ENCODE measurements at places on chromosomes 4 and X.
A peak's percentile ranks its signal among the peaks of the same experiment; 100 is the strongest.

- DNase-seq: no peak
- no peak overlapping the region for H3K4me3 ChIP-seq
- no peak overlapping the region for H3K27ac ChIP-seq
- no peaks in the 10 kb centered on the region for H3K36me3 ChIP-seq
- no peaks in the 10 kb centered on the region for H3K4me1 ChIP-seq
- no peaks in the 10 kb centered on the region for H3K27me3 ChIP-seq
These were observed 291.0 kb upstream of the CPEB2 start for GRCh38 chr4:14711259-14711658.

GRCh38 chr4:113760795-113761619 lies 531 bp downstream of the CAMK2D start:
- H3K4me1 ChIP-seq: no peaks in the 10 kb centered on the region
- peak; percentile 91 for DNase-seq
- peak overlapping the region; percentile 69 for H3K4me3 ChIP-seq
- H3K36me3 ChIP-seq: no peaks in the 10 kb centered on the region
- no peaks in the 10 kb centered on the region for H3K27me3 ChIP-seq

DNA sequence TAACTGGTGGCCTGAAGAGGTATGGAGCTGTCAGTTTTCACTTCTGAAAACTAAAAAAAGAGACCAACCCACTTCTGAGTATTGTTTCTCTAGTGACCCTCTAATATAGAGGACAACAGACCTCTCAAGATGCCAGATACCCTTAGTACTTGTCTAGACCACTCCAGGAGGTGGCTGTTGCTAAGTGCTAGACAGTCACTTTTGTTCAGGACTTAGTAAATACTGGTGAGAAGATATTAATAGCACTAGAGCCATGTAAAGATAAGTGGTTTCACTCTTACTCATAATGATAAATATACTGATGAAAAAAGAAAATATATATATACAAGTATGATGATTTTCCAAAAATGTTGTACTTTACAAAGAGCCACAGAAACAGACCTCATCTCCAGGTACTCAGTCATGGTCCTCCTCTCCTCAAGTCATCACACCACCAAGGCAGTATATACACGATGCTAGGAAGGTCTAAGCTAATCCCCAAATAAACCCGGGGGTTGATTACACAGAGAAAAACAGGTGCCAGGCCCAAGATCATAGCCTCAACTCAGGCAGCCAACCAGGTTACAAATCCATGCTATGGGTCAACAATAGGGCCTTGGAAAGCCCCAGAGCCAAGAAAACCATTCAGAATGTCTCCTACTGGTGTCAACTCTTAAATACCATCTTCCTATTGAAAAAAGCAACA lies 66.9 kb downstream of the ARHGEF9 start:
- no peak for DNase-seq
- no peak overlapping the region for H3K27ac ChIP-seq
- H3K36me3 ChIP-seq: peaks cover 15% of the 10 kb centered on the region
- no peaks in the 10 kb centered on the region for H3K4me1 ChIP-seq
- H3K27me3 ChIP-seq: no peaks in the 10 kb centered on the region

- no peak for DNase-seq
- peak overlapping the region; percentile 78 for H3K27ac ChIP-seq
- no peaks in the 10 kb centered on the region for H3K27me3 ChIP-seq
- H3K4me3 ChIP-seq: no peak overlapping the region
- no peaks in the 10 kb centered on the region for H3K36me3 ChIP-seq
These were observed 1.9 kb upstream of the TADA2B start for GRCh38 chr4:7041246-7041645.

DNA sequence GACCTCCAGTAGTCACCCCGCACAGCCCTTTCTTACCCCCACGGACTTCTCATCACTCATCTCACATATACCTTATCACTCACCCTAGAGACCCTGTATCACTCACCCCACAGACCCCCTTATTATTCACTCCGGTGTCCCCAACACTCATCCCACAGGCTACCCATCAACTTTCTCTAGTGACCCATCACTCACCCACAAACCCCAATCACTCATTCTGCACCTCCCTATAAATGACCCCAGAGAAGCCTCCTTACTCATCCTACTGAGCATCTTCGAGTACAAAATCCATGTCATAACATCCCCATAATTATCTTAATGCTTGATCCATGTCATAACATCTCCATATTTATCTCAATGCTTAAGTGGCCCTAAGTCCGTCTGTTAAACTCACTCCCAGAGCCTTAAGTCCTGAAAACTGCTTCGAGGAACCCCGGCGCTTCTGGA lies 934 bp downstream of the ZNF41 start:
- H3K4me3 ChIP-seq: peak overlapping the region; percentile 75
- DNase-seq: no peak
- no peaks in the 10 kb centered on the region for H3K27me3 ChIP-seq
- H3K36me3 ChIP-seq: no peaks in the 10 kb centered on the region

DNA sequence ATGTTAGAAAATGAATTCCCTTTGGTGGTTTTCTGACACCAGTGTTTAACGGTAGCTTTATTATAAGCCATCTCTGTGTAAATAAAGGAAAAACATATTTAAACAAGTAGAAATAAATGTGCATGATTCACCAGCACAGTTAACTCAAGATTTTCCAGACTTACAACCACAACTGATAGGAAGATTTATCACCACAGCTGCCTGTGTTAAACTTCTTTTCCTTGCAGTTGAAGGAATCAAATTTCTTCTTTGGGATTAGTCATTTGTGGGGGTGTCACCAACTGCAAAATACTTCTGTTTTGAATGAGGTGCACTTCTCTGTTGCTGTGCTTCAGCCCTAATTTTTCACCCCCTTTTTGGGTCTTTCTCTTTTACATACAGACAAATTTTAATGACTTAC lies 128.1 kb upstream of the STK26 start:
- H3K36me3 ChIP-seq: no peaks in the 10 kb centered on the region
- H3K4me1 ChIP-seq: no peaks in the 10 kb centered on the region
- no peak for DNase-seq
- H3K27me3 ChIP-seq: no peaks in the 10 kb centered on the region
- H3K27ac ChIP-seq: no peak overlapping the region

- no peak overlapping the region for H3K4me3 ChIP-seq
- no peak for DNase-seq
- no peaks in the 10 kb centered on the region for H3K4me1 ChIP-seq
- no peak overlapping the region for H3K27ac ChIP-seq
These were observed 62.9 kb upstream of the HOPX start for GRCh38 chr4:56744030-56744429.

DNA sequence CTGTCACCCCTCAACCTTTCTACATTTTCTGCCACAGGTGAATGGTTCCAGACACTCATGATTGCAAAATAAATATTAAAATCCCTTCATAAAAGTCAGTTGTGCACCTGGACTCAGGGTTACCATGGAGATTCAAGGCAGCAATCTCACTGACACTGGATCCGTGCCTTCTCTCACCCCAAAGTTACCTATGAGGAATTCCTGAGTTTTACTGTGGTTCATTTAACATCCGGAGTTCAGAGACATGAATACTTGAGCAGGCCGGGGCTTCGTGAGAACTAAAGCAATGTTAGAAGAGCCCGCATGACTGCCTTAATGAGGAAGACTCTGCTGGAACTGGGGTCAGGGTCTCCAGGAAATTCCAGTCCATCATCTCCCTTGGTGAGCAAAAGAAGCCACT lies 12.5 kb upstream of the CLNK start:
- no peaks in the 10 kb centered on the region for H3K36me3 ChIP-seq
- DNase-seq: no peak
- peaks cover 2% of the 10 kb centered on the region for H3K4me1 ChIP-seq
- H3K4me3 ChIP-seq: no peak overlapping the region

DNA sequence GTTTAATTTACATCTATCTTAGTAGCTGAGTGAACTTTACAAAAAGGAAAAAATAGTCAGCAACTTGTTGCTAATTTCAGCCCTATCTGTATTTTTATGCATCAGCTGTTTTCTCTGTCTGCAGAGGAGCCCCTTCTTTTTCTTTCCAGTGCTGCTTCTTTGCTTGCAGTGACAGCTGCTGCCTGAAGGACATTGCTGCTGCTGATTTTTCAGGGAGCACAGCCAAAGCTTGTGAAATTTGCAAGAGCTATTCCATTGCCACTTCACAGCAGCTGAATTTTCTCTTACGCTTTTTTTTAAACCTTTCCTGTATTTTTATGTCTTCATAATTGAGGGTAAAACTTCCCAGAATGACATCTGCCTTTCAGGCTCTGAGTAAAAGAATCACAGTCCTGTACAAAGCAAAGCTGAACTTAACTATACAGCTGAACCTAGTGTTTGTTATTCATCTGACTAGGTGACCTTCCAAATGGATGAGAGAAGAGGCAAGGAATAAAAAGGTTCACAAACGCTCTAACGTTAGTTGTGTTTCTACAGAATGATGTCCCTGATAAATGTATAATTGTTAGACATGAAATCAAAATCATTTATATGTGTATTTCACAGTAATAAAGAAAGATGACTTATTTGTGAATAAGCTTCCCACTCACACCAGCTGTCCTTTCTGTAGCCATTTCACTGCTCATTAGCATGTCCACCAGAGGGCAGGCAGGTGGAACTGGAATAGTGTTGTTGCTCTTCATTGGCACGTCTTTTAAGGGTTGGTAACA lies 541.4 kb downstream of the ADGRL3 start:
- H3K4me3 ChIP-seq: no peak overlapping the region
- no peak for DNase-seq
- no peaks in the 10 kb centered on the region for H3K4me1 ChIP-seq
- no peaks in the 10 kb centered on the region for H3K36me3 ChIP-seq
- no peak overlapping the region for H3K27ac ChIP-seq
- no peaks in the 10 kb centered on the region for H3K27me3 ChIP-seq

GRCh38 chrX:55007656-55008055 lies 7.5 kb downstream of the APEX2 start:
- H3K27me3 ChIP-seq: no peaks in the 10 kb centered on the region
- no peaks in the 10 kb centered on the region for H3K4me1 ChIP-seq
- no peak for DNase-seq

DNA sequence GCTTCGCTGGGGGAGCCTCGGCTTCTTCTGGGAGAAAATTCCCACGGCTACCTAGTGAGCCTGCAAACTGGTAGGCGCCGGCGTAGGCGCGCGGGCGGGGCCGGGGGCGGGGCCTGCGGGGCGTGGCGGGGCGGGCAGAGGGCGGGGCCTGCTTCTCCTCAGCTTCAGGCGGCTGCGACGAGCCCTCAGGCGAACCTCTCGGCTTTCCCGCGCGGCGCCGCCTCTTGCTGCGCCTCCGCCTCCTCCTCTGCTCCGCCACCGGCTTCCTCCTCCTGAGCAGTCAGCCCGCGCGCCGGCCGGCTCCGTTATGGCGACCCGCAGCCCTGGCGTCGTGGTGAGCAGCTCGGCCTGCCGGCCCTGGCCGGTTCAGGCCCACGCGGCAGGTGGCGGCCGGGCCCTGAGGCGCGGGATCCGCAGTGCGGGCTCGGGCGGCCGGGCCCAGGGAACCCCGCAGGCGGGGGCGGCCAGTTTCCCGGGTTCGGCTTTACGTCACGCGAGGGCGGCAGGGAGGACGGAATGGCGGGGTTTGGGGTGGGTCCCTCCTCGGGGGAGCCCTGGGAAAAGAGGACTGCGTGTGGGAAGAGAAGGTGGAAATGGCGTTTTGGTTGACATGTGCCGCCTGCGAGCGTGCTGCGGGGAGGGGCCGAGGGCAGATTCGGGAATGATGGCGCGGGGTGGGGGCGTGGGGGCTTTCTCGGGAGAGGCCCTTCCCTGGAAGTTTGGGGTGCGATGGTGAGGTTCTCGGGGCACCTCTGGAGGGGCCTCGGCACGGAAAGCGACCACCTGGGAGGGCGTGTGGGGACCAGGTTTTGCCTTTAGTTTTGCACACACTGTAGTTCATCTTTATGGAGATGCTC lies at the start of gene HPRT1:
Gene HPRT1 (plus strand): TSS at position 161 of the 857 bp plus-strand sequence. CDS start 147 bp downstream, at position 308.
- DNase-seq: peak; percentile 89
- H3K4me1 ChIP-seq: peaks cover 6% of the 10 kb centered on the region
- H3K4me3 ChIP-seq: peak within 1 kb of the TSS; percentile 82
- peak within 1 kb of the TSS; percentile 81 for H3K27ac ChIP-seq
- no peaks in the 10 kb centered on the region for H3K27me3 ChIP-seq

DNA sequence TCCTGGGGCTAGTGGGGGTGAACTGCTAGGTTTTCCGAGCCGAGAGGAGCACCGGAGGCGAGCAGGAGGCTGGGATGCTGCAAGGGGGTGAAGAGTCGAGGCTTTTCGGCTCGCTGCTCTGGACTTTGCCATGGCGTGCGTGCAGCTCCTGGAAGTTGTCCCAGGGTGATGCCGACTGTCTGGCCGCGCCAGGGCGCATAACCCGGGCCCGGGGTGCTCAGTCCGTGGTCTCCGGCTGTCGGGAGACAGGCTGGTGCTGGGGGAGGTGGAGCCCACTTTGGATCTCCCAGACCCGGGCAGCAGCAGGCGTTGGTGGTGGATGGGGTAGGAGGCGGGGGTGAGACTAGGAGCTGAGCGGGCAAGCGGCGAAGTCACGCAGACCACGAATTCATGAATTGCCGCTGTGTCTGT lies 793 bp downstream of the GRIA3 start:
- no peaks in the 10 kb centered on the region for H3K36me3 ChIP-seq
- peak overlapping the region; percentile 58 for H3K4me3 ChIP-seq
- H3K27me3 ChIP-seq: no peaks in the 10 kb centered on the region
- peak; percentile 61 for DNase-seq
- H3K27ac ChIP-seq: peak overlapping the region; percentile 59
- H3K4me1 ChIP-seq: peaks cover 5% of the 10 kb centered on the region

DNA sequence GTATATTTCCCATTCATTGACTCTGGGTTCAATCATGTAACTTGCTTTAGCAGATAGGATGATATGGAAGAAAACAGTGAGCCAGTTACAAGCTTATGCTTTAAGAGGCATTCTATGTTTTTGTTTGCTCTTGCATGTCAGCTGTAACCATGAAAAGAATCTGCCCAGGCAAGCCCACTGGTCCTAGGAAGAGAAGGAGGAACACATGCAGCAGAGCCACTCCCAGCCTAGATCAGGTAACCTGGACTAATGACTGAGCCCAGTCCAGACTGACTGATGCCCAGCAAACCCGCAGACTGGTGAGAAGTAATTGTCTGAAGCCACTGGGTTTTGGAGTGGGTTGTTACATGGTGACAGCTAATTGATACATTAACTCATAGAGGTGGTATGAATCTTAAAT lies 167.9 kb downstream of the COL4A6 start:
- DNase-seq: no peak
- H3K36me3 ChIP-seq: no peaks in the 10 kb centered on the region
- H3K4me3 ChIP-seq: no peak overlapping the region
- H3K27ac ChIP-seq: no peak overlapping the region
- H3K4me1 ChIP-seq: no peaks in the 10 kb centered on the region

GRCh38 chr4:107937040-107937439 lies 5.7 kb downstream of the CYP2U1 start:
- no peaks in the 10 kb centered on the region for H3K4me1 ChIP-seq
- H3K27me3 ChIP-seq: no peaks in the 10 kb centered on the region
- no peak overlapping the region for H3K4me3 ChIP-seq
- H3K27ac ChIP-seq: no peak overlapping the region
- peaks cover 12% of the 10 kb centered on the region for H3K36me3 ChIP-seq
- DNase-seq: no peak

- no peaks in the 10 kb centered on the region for H3K4me1 ChIP-seq
- no peaks in the 10 kb centered on the region for H3K27me3 ChIP-seq
- H3K4me3 ChIP-seq: no peak overlapping the region
- no peak overlapping the region for H3K27ac ChIP-seq
- no peak for DNase-seq
These were observed 90.3 kb upstream of the FRG1 start for GRCh38 chr4:189850239-189850856.

- H3K36me3 ChIP-seq: no peaks in the 10 kb centered on the region
- no peaks in the 10 kb centered on the region for H3K27me3 ChIP-seq
- no peak overlapping the region for H3K4me3 ChIP-seq
- H3K4me1 ChIP-seq: no peaks in the 10 kb centered on the region
- H3K27ac ChIP-seq: no peak overlapping the region
These were observed 81.7 kb upstream of the CHRDL1 start for GRCh38 chrX:110877326-110877725.

All from tibial artery (tissue), 4 donors.